ENCODE measurements at places on chromosomes 11 and 22.

DNA sequence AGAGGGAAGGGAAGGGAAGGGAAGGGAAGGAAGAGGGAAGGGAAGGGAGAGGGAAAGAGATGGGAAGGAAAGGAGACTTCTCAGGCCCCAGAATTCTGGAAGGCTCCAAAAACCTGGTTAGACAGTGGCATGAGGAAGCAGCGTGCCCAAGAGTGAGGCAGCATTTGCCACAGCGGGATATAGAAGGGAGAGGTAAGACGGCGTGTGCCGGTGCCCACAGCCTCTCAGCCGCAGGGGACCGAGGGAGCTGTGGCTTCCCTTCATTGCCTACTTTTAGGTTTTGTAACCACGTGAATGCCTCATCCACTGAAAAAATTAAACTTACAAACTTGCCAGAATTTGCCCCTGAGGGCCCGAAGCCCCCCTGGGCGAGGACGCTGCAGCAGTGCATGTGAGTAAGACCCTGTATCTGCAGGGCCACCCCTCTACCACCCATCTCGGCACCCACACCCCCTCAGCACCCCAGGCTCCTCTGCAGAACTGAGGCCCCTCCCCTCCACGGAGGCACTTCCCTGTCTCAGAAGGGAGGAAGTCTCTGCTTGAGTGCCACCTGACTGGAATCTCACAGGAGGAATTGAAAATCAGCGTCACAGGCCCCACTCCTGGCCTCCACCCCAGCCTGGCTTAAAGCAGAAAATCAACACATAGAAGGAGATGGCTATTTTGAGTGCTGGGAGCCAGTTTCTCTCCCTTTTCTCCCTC lies 58.1 kb downstream of the LINC01488 start:
- no peak overlapping the region for H3K4me3 ChIP-seq
- DNase-seq, result no peak
- no peaks in the 10 kb centered on the region for H3K4me1 ChIP-seq
- no peaks in the 10 kb centered on the region for H3K27me3 ChIP-seq
- no peak overlapping the region for H3K27ac ChIP-seq

DNA sequence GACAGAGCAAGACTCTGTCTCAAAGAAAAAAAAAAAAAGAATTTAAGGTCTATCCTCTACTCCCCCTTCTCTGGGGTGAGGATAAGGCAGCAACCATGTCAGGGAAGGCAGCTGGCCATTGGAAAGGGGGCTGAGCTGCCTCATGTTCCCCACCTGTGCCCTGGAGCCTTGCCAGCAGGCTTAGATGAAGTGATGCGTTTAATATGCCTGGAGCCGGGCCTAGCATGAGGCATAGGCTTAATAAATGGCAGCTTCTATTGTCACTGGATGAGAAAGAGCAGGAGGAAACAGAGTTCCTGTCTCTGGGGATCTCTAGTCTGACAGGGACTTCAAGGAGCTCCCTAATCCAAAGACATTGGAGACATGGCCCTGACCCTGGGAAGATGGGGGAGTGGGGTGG lies 3.2 kb upstream of the KCNE3 start:
- no peak for DNase-seq
- no peak overlapping the region for H3K27ac ChIP-seq
- no peaks in the 10 kb centered on the region for H3K4me1 ChIP-seq
- no peak overlapping the region for H3K4me3 ChIP-seq
- no peaks in the 10 kb centered on the region for H3K36me3 ChIP-seq

DNA sequence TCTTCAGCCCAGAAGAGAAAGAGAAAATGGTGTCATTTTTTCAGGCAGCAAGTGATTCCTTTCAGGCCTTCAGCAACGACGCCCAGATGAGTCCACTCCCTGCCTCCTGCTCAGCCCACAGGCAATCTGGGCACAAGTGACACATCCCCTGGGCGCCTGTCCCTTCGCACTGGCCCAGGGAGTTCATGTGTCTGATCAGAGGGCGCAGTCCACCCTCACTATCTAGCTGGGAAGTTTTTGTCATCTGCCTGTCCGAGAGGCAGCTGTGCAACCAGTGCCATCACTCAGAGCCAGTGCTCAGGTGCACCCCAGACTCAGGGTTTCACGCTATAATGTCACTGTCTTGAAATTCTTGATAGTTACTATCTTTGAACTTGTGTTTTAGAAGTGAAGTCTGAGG lies 1.4 kb upstream of the KCNQ1OT1 start:
- H3K36me3 ChIP-seq, result no peaks in the 10 kb centered on the region
- H3K4me3 ChIP-seq, result no peak overlapping the region
- no peak overlapping the region for H3K27ac ChIP-seq
- no peaks in the 10 kb centered on the region for H3K4me1 ChIP-seq

GRCh38 chr11:59710136-59710847 lies 3.4 kb downstream of the OR10V1 start:
- no peak for DNase-seq
- H3K36me3 ChIP-seq, result no peaks in the 10 kb centered on the region
- H3K4me1 ChIP-seq, result no peaks in the 10 kb centered on the region
- no peak overlapping the region for H3K27ac ChIP-seq

All from GM12878 (cell line).